Muscle of arm (tissue), 14 donors: ENCODE measurements at places on chromosomes 12 and 14. TPM values are rescaled to one million over a fixed set of nuclear protein-coding genes. Genes with fewer than 3 reads are reported as not detected.

DNA sequence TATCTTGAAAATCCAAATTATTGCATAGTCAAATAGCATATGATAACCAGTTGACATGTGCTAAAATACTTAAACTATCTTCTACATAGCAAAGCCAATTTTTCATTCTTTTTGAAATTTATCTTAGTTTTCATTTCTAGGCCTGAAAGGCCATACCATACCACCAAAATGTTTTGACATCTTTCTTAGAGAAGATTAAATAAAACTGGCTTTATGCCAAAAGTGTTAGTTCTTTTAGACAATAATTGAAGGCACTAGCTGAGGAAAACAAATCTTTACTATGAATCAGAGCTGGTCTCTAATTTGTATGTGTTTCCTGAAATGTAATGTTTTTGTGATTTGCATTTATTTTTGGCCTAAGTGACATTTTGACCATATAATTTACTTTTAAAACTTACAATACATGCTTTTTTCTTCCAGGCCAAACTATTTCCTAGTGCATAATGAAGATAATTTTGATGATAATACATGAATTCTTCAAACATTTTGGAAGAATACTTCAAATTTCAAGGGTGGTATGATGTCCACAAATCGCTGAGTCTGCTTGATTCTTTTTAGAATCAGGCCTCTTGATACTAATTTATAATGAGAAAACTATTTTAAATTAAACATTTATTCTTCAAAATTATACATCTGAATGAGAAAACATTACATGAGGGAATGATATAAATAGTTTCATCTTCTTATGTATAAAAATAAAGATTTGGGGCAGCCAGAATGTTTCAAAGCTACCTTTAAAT, 6.5 kb upstream of the KCNMB4 start:
- DNase-seq = no peak

- DNase-seq = no peak
Measured at GRCh38 chr12:106345746-106346145, 11.8 kb upstream of the POLR3B start.

DNA sequence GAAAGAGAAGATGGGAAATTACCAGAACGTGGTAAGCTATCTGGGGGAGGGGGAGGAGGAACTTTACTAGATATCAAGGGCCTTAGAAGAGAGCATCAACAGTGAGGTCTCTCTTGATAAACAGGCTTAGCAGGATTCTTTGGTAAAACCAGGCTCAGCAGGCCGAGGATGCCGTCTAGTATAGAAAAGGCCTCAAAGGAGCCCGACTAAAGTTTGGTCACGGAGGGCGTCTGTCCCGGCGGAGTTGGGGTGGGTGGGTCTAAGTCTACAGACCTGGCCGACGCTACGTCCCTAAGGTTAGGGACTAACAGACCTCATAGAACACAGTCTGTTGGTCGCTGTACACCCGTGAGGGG, 538 bp upstream of the TIGAR start:
- DNase-seq = no peak

DNA sequence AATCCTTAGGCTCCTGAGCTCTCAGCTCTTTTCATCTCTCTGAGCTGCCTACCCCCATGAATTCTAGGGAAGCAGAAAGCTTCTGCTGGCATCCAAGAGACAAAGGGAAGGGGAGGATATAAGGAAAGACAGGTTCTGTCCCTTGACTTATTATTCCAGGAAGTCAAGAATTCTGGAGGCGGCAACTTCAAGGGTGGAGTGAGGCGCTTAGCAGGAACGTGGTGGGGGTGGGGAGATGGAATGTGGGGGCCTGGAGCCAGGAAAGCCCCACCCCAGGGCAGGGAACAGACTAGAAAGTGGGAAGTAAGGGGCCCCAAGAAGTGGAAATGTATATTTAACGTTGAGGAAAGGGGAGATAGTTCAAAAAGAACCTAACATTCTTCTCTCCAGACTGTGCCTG, 1.4 kb downstream of the CALCOCO1 start:
- DNase-seq = no peak

FAM186B gene
- 1.6 TPM for polyA plus RNA-seq

GRCh38 chr12:121222847-121223246, 12.9 kb downstream of the P2RX4 start:
- DNase-seq = no peak

PHETA1 gene
- 5.6 TPM for polyA plus RNA-seq

GPR65 gene
- polyA plus RNA-seq = 0.25 TPM

DNA sequence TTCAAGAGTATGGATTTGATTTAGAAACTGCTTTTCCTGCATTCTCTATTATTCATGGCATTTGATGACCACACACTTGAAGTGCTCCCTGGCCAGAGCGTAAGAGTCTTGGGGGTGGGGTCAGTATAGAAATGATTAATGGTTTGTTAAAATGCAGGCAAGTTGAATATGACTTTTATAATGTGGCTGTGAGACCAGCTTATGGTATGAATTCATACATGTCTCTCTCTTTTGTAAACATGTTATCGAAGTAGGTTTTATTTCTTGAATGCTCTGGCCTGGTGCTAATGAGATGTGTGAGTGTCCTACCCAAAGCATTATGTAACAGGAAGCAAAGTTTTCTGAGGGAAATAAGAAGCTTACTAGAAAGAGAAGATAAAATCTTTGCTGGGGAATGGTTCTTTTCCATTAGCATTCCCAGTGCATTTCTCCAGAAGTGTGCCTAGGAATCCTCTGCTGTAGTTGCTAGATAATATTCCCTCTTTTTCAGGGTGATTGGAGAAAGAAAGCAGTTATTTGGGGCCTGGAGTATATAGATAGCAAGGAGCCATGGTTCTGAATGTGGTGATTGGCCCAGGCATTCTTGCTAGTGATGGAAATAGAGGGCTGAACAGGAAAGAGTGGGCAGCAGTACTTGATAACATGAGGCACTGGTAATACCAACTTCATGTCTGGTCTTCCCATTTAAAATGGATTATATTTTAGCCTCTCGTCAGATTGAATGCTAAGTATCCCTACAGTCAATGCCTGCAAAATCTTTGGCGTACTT, 289.7 kb downstream of the RAD51B start:
- DNase-seq = no peak

GRCh38 chr12:66398931-66399910, 96.9 kb downstream of the HELB start:
- DNase-seq = peak; percentile 38

- no peak for DNase-seq
Measured at GRCh38 chr12:30400349-30400748, 295.3 kb downstream of the IPO8 start.

- DNase-seq = no peak
Measured at GRCh38 chr12:18683327-18684013, 54.3 kb downstream of the PLCZ1 start.

DNA sequence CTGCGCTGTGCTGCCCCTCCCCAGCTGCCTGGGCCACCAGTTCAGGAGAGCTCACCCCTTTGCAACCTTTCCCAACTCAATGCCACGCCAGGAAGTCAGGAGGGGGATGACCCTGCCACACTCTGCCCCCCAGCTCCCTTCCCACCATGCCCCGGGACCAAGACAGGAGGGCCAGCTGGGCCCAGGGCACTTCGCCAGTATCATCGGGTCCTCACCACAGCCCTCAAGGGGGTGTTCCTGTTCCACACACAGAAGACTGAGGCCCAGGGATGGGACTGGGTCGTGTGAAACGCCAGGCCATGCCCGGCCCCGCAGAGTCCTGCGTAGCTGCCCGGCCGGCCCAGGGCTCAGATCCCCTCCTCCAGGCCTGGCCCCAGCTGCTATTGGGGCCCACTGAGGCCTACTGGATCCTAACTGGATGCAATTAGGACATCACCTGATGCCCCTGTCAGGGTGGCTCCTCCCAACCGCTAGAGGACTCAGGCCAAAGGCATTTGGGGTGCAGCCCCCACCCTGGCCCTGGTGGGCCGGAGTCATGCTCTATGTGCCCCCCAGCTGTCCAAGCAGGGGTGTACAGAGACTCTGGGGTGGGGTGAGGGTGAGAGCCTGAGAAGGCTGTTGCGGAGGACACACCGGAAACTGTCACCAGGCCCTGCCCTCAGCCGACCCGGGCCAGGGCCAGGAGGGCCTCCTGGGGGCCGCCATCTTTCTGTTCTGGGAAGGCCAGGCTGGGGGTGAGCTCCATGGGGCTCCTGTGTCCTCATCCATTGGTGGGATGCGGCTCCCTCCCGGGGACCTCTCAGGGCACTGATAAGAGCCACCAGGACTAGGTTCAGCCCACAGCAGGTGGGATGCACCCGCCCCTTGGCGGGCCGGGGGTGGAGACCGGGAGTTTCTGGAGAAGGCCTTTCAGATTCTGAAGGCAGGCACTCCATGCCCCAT, 29.3 kb upstream of the ANKRD9 start:
- DNase-seq = no peak

DNA sequence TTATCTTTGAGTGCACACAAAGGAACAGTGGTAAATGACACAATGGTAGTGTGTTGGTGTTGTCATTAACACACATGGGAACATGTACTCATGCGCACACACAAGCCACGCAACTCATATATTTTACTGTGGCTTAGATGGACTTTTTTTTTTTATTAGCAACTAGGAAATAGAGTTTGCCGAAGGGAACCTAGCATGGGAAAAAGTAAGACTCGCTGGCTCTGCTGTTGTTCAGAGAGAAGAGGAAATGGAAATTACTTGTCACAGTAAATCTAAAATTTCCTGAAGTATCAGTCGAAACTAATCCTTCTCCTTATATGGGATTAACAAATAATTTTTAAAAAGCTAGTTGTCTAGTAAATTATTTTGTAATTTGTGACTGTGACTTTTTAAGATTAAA, 33.7 kb upstream of the IL22 start:
- no peak for DNase-seq
